Fibroblast of skin of scalp (primary cell): ENCODE measurements at places on chromosomes 1 and 21.

- peak; percentile 32 for DNase-seq
These were observed 26.2 kb downstream of the KIF1B start for GRCh38 chr1:10236405-10237156.

- DNase-seq: no peak
These were observed 214.3 kb downstream of the PTPRU start for GRCh38 chr1:29450591-29450990.

DNA sequence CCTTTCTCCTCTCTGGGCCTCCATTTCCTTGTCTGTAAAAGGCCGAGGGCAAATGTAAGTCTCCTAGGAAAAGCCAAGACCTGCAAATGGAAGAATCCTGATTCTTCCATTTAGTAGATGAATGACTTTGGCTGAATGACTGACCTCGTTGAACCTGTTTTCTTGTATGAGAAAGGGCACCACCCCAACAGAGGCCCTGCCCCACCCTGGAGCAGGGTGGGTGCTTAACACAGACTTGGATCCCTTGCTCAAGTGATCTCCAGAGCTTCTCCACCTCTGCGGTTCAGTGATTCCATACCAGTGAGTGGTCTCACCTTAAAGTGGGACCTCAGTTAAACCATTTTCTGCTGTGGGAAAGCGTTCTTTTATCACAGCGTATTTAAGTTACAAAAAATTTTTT is 39.0 kb upstream of the GUCA2B start:
- DNase-seq: no peak

GRCh38 chr1:185581961-185582725 is 152.0 kb upstream of the HMCN1 start:
- peak; percentile 70 for DNase-seq

GRCh38 chr1:17012775-17013490 is 1.2 kb upstream of the ATP13A2 start:
- DNase-seq: peak; percentile 63

GRCh38 chr1:161207173-161207572 is 5.0 kb downstream of the NDUFS2 start:
- DNase-seq: no peak

- DNase-seq: no peak
These were observed 150.1 kb upstream of the FGGY start for GRCh38 chr1:59146651-59147358.

GRCh38 chr1:15005116-15005515 is 148.4 kb upstream of the TMEM51 start:
- DNase-seq: no peak

DNA sequence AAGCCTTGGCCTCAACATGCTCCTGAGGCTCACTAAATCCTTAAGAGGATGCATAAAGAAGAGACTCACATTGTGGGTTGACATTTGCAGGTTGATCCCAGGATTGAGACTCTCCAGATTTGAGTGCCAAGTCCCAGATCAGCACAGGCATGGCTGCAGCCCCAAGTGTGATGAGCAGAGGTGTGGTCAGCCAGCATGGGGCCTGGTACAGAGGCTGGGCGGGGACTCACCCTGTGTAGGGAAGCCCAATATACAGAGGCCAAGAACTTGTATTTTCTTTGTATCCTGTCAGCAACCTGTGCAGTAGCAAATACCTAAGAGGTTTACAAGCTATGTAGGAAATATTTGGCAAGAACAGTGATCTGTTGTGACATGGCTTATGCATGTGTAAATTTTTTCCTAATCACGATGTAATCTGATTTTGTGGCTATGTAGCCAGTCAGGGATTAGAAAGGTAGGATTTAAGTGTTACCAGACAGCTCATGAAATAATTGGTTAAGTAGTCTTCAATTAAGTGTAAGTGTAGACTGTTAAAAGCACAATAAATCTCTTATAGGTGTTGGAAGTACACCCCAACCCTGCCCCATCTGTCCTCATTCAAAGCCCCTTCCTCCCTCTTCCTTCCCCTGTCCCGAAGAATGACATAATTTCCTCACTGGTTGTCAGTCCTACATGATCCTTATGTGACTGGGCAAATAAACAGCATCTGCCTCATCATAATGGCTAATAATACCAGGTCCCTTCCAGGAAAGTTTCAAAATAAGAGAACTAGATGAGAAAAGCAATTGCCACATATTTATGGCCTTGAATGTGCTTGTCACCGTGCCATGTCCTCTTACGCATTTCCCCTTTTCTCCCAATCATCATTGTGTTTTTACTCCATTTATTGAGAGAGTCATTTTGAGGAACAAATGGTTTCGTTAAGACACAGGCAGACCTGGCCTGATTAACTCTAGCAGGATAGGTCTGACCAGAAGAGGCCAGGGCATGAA is 120.9 kb downstream of the HLX start:
- DNase-seq: no peak

DNA sequence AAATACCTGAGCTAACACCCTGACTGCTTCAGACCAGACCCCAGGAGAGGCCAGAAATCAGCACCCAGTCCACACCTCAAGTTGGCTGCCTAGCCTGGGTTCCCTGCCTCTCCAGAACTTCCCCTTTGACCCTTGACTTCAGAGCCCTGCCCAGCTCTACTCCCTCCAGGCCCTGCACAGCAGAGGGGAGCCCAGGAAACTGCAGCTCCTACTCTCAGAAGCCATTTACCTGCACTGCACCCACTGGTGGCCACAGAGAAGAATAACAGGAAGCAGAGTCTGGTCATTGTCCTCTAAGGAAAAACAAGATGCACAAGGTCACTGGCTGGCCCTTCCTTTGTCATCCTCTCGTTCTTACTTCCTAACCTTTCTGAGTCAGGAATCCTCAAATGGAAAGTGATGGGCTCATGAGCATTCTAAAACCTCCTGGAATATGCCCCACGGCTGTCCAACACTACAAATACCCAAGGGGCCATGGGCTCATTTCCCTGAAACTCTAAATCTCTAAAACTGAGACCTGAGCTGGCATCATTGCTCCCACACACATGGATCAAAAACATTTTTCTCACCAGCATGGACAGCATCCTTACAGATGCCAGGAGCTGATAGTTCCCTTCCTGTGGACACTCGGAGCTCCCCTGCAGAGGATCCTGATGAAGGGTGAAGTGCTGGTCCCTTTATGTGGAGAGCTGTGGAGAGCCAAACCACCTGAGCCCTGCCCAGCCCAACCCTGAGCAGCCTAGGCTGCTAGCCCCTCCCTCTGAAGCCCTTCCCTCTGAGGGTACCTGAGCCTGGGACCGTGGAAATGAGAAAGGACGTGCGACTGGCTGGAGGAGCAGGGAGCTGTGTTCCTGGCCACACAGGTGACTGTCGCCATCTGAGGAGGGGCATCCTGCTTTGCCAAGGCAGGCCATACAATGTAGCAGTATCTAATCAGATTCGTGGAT is at the start of gene ITLN2:
Gene ITLN2 (minus strand): TSS at position 652 of the 947 bp plus-strand sequence. CDS start 68 bp downstream, at position 584.
- DNase-seq: peak; percentile 9
